ENCODE measurements at places on chromosomes 13 and 19.

- no peak for DNase-seq
These were observed 4.6 kb downstream of the GNA11 start for GRCh38 chr19:3098515-3099346.

- DNase-seq = no peak
These were observed 2.5 kb upstream of the TMEM255B start for GRCh38 chr13:113756441-113757097.

GRCh38 chr13:33057019-33057780, 41.0 kb downstream of the KL start:
- DNase-seq = no peak

GRCh38 chr13:53342623-53343360, 314.2 kb downstream of the OLFM4 start:
- no peak for DNase-seq

All from DND-41 (cell line).